ENCODE measurements at places on chromosomes 16 and 17.
A peak's percentile ranks its signal among the peaks of the same experiment; 100 is the strongest.

- DNase-seq, result no peak
Observed at GRCh38 chr17:40058865-40059264, 3.9 kb upstream of the THRA start.

- peak; percentile 91 for DNase-seq
Observed at GRCh38 chr17:43006639-43007551, at the start of gene IFI35. TSS of gene IFI35 (plus strand) at chr17:43006784. CDS start at chr17:43006948, 164 bp downstream.

GRCh38 chr17:35283767-35284166, 40.9 kb downstream of the SLFN5 start:
- DNase-seq, result no peak

DNA sequence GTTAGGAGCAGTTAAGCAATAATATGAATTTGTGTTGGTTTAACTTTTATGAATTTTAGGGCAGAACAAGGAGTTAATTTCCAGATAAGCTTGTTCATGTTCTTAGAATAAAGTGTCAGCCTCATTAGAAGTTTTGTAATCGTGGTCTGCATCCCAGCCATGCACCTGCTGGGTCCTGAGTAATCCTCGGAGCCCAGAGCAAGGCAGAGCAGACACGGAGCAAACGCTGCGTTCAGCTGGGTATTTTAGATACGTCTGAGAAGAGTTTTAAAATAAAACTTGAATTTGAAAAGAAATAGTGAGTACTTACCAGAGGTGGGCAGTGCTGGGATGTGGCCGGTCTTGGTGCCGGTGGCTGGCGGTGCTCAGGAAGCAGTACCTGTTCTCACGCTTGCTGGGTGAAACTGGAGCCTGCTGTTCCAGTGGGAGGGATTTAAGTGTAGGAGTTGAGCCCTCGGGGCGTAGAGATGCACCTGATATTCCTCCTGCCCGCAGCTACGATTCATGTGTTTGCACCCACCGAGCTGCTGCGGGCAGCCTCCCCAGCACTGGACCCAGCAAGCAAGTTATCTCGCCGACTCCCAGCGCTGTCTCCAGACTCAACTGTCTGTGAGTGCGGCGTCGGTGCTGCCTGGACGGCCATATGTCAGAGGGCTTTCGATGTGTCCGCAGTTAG, at the start of gene ZNF750:
ZNF750 (minus strand) TSS at position 406 of the 676 bp plus-strand sequence. CDS start 7,568 bp downstream, outside the sequence.
- DNase-seq, result no peak

- DNase-seq, result peak; percentile 67
Observed at GRCh38 chr17:13306310-13306962, 288.6 kb upstream of the ELAC2 start.

GRCh38 chr16:69474408-69474807, 50.0 kb downstream of the CYB5B start:
- DNase-seq, result peak; percentile 16

DNA sequence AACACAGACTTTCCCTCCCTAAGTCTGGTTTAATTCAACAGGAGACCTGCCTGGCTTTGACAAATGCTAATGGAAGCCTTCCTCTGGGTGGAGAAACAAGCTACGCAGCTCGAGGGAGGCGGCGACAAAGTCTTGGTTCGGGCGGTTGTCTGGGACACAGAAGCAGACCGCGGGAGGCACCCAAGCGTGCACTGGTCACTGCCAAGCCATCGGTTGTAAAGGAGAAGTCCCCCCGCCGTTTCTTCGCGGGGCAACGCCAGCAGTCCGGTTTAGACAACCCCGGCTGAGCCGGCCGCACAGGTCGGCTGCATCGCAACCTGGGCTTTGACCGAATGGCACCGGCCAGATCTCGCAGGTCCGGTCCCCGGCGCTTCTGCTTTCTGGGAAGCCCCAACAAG, 586 bp downstream of the GLYR1 start:
- peak; percentile 77 for DNase-seq

DNA sequence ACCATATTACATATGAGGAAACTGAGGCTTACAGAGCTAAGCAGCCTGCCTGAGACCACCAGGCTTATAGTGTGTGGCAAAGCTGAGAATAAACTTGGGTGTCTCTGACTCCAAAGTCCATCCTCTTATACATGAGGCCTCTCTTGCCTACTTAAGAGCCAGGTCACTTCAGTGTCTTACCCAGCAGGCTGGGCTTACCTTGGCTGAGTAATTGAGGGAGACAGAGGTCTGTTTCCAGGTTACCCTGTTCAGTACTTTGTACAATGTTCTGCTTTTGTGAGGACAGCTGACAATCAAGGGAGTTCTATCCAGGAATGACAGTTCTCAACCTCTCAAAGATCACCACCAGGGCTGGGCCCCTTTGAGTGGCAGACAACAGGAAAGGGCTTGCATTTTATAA, 14.4 kb downstream of the NDUFAB1 start:
- no peak for DNase-seq

GRCh38 chr17:80474961-80475909, 1.2 kb downstream of the NPTX1 start:
- DNase-seq, result peak; percentile 14

GRCh38 chr16:77856438-77857160, 68.2 kb downstream of the VAT1L start:
- no peak for DNase-seq

DNA sequence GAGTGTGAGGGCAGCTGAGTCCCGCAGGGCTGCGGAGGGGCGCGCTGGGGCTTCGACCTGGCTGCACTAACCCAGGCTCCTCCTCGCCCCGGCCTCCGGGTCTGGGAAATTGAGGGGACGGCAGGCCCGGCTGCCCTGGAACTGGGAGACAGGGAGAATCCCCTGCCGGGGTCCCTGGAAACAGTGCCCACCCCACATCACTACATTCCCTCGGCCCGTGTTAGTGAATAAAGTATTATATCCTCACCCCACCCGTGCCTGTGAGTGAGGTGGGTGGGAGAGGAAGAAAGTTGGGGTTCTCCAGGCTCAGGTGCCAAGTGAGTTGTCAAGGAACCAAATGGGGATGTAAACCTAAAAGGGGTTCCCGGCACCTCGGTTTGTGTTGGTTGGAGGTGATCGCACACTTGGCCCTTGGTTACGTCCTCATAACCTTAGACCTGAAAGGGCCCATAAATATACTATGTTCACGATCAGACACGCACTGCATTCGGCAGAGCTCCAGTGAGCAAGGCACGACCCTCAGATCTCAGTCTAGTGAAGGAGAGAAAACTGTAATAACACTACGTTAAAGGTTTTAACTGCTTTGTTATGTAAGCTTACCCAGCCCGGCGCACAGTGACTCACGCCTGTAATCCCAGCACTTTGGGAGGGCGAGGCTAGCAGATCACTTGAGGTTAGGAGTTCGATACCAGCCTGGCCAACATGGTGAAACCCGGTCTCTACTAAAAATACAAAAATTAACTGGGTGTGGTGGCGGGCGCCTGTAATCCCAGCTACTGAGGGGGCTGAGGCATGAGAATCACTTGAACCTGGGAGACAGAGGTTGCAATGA, 11.2 kb downstream of the ZNF771 start:
- DNase-seq, result no peak

DNA sequence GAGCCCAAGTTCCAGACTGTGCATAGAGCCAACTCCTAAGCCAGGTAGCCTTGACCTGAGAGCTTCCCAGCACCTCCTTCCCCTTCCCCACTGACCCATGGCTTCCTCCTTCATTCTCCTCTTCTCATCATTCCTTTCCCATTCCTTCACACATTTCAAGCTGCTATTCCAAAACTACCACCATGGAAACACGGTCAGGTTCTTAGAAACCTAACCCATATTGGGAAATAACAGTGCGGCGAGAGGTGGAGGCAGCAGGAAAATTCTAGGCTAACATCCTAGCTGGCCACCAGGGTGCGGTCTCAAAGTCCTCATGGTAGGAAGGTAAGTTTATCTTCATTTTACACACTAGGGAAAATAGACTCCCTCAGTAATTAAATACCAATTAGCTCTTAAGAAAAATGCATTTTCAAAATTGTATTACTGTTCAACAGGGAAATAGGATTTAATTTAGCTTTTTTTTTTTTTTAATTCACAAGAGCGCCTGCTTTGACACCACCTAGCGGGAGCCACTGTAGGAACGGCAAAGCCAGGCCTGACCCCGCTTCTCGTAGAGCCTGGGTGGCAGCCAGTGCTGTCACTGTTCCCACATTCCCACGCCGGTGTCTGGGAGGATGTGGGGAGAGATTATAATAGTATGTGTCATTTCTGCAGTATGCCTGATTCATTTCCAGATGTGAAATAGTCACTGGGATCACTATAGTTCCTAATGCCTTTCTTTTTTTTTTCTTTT, 14.0 kb upstream of the SPHK1 start:
- DNase-seq, result peak; percentile 93

DNA sequence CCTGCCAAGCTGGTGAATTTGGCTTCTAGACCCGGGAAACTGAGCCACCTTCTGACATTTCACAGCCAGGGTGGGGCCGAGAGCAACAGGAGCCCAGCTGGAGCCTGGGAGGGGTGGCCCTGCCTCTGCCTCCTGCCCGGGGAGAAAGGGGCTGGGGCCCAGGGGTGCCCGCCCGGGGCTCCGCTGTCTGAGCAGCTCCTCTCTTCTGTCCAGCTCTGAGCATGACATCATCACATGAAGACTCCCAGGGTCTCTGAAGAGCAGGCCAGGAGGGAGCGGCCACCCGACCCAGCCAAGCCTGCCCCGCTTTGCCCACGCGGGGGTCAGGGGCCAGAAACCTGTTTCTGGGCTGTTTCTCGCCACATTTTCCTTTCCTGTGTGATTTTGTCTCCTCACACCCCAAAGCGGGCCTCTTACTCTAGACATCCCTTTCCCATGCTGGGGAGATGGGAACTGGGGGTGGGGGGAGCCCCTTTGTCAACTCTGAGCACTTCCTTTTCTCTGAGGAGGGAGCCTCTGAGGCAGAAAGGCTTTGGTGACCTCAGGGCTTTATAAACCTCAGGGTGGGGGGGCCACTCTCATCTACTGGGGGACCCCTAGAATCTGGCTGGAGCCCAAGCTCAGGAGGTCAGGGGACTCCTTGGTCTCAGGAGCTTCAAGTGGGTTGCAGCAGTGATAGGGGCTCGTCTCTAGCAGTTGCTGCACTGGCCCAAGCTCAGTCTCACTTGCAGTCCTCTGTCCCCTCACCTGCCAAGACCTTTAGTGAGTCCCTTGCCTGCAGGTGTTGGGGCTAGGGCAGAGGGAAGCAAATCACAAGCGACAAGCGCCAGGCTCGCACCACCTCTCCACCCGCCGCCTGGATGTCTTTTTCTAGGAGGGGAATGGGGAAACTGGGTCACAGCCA, 7.6 kb downstream of the UBALD2 start:
- DNase-seq, result no peak

DNA sequence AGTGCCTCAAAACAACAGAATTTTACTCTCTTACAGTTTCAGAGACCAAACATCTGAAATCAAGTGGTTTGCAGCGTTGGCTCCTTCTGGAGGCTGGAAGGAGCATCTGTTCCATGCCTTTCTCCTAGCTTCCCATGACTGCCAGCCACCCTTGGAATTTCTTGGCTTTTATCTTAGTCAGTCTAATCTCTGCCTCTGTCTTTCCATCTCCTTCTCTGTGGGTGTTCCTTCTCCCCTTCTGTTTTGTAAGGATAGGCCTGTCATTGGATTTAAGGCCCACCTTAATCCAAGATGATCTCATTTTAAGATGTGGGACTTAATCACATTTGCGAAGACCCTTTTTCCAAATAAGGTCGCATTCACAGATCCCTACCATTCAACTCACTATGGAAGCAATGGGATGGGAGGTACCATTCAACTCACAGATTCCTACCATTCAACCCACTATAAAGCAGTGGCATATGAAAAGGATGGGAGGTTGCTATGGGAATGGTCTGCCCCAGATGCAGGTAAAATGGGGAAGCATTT, 321.8 kb downstream of the WWOX start:
- no peak for DNase-seq

GRCh38 chr16:10868596-10869469, 8.2 kb upstream of the CIITA start:
- no peak for DNase-seq

DNA sequence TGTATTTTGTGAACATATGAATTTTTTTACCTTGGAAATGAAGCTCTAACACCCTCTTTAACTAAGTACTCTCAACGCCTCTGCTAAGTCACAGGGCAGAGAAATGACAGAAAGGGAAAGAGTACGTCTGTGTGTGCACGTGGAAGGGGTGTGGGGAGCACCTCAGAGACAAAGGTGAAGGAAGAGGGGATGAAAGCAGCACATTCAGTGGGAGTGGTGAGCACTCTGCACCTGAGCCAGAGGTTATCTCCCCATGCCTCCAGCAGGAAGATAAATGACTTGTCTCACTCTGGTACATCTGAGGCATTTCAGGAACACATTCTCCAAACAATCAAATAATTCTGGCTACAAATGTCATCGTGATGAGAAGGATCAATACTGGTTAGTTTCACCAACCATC, 15.0 kb downstream of the GNA13 start:
- DNase-seq, result no peak

DNA sequence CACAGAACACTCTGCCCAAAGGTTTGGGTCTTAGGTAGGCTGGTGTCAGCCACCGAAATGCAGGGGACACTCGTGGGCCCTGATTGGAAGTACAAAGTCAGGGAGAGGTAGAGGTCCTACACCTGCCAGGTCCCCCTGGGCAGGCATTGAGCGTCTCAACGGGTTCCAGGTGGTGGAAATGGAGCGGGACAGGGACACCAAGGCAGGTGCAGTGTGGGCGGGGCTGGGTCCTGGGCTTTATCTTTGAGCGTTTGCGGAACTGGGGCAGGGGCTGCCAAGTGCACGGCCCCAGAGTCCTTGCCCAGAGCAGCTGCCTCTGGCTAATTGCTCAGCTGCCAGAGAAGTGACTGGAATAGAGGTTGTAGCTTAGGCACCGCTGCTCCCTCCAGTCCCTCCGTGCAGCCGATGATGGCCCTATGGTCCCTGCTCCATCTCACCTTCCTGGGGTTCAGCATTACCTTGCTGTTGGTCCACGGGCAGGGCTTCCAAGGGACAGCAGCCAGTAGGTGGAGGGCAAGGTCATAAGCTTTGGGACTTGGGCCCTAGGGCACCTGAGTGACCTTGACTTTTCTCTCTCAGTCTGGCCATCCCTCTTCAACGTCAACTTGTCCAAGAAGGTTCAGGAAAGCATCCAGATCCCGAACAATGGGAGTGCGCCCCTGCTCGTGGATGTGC, at the start of gene ZACN:
ZACN (plus strand) TSS at position 323 of the 675 bp plus-strand sequence; CDS start at position 406, 83 bp downstream.
- no peak for DNase-seq

- no peak for DNase-seq
Observed at GRCh38 chr16:3171855-3172593, 16.0 kb upstream of the OR1F1 start.

DNA sequence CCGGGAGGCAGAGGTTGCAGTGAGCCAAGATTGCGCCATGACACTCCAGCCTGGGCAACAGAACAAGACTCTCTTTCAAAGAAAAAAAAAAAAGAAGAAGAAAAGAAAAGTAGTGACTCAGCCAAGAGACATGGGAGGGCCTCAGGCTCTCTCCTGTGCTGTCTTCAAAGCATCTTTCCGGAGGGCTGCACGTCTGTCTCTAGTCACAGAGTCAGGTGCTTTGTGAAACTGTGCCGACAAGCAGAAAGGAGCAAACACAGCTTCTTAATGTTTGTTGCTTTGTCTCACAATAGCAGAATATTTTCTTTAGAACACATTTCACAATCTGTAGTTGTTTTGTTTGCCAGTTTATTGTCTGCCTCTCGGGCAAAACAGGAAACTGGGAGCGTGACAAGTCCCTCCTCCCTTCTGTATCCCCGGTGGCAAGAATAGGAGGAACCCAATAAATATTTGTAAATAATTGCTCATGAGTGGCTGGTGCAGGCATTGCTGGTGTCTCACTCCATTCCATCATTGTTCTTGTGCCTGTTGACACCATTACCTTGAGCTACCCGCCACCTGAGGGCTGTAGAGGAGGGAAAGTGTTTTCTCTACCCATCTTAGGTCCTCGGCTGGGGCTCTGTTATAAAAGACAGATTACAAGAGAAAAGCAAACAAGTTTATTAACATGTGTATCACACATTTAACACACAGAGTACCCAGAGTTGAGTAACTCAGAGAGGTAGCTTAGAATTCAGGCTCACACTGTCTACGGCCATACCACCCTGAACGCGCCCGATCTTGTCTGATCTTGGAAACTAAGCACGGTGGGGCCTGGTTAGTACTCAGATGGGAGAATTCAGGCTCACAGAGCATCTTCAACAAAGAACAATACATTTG, 5.5 kb downstream of the GAST start:
- DNase-seq, result peak; percentile 75
